ENCODE measurements at places on chromosomes 7 and 10.

- no peak for DNase-seq
Observed at GRCh38 chr10:86690231-86690630, 21.9 kb downstream of the LDB3 start.

GRCh38 chr7:158102897-158103296, 484.7 kb downstream of the PTPRN2 start:
- DNase-seq: no peak

- no peak for DNase-seq
Observed at GRCh38 chr7:135251496-135252391, 18.1 kb downstream of the STRA8 start.

GRCh38 chr7:114466917-114467316, 52.3 kb downstream of the FOXP2 start:
- no peak for DNase-seq

DNA sequence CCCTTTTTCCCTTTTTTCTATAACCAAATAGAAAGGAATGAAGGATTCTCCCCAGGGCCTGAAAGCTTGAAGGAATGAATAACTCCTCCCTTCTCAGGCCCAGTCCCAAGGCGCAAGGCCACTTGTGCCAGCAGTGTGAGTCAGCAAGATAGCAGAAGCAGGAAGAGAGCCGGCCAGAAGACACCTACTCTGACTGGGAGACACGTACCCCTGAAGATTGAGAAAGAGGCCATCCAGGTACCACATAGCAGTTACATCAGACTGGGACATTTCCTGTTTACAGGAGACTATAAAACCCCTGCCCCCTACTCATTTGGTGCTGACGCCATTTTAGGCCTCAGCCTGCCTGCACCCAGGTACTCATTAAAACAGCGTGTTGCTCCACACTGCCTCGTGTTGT, 65.5 kb downstream of the LRRC17 start:
- no peak for DNase-seq

GRCh38 chr10:16440396-16441133, 3.8 kb downstream of the PTER start:
- DNase-seq: no peak

GRCh38 chr7:143924851-143925250, 10.2 kb upstream of the OR2F2 start:
- no peak for DNase-seq

GRCh38 chr7:156560075-156560474, 80.5 kb upstream of the RNF32 start:
- DNase-seq: no peak

DNA sequence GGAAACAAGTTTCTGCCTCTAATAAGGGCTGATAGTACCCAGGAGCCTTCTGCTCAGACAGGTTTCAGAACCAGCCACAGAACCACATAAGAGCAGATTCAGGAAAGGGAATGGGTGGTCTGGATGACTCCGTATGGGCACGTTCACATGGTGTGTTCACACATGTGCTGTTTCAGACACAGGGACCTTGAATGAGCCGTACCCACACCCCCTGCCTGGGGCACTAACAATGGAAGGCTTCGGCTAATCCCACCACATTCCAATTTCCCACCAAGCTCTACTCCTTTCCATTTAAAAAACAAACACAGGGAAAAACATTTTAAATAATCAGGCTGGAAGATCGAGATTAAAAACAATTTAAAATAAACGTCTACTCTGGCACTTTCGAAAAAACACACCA, 217.3 kb downstream of the GRID1 start:
- no peak for DNase-seq

GRCh38 chr10:84237199-84238051, 3.9 kb downstream of the LRIT1 start:
- DNase-seq: no peak

GRCh38 chr7:51316262-51316665, 345 bp downstream of the COBL start:
- DNase-seq: no peak

- no peak for DNase-seq
Observed at GRCh38 chr7:46542076-46542475, 621.0 kb upstream of the IGFBP3 start.

DNA sequence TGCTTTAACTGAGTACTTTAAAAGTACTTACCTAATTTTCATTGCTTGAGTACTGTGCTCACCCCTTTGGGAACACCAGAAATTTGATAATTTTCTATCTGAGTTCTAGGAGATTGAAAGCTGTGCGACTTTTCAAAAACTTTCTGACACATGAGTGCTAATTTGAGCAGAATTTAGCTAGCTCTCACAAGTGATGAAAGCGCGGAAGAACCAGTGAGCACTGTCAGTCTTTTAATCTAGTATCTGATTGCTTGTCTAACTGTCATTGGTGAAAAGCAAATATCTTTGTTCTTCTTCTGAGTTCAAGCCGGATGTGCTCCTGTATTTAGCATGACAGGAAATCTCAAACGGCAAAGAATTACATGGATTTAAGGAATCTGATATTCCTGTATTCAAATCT, 899.4 kb downstream of the CNTNAP2 start:
- DNase-seq: no peak

DNA sequence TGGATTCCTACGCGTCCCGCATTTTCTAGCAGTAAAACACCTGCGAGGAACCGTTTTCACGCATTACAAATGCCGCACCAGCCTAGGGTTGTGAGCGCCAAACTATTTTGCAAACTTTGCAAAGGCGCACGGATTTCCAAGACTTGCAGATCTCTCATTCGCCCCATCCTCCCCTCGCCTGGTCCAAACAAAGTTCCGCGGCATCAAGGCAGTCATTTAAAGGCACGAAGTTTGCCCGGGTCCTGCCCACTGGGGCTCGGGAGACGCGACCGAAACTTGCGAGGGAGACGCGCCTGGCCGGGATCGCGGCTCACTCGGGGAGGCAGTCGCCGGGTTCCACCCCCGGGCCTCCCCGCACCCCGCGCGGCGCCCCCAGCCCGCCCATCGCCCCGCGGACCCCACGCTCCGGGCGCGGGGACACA, 613 bp downstream of the USP6NL start:
- DNase-seq: no peak

DNA sequence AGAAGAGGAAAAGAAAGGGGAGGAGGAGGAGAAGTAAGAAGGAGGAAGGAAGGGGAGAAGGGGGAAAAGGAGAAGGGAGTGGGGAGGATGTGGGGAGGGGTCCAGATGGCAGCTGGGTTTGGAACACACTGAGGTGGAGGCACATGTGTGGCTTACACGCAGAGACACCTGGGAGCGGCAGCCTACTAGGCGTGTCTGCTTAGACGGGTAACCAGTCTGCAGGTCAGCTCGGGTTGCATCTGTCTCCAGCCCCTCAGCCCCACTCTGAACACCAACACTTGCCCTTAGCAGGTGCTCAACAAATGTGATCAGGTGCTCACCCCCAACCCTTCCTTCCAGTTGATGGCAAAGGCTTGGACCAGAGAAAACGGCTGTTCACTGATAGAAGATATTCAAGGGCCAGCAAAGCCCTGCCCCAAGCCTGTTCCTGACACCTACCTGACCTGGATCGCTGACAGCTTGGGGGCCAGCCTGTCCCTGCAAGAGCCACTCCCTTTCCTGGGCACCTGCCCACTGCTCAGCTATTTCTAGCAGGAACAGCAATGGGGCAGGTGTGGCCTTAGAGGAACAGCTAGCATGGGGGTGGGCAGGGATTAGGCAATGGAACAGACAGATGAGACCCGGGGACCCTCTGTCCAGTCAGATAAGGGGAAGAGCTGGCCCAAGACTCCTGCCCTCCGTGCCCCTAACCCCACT, 70.5 kb downstream of the SH3PXD2A start:
- DNase-seq: no peak

- no peak for DNase-seq
Observed at GRCh38 chr10:11856678-11857077, 33.5 kb downstream of the PROSER2 start.

DNA sequence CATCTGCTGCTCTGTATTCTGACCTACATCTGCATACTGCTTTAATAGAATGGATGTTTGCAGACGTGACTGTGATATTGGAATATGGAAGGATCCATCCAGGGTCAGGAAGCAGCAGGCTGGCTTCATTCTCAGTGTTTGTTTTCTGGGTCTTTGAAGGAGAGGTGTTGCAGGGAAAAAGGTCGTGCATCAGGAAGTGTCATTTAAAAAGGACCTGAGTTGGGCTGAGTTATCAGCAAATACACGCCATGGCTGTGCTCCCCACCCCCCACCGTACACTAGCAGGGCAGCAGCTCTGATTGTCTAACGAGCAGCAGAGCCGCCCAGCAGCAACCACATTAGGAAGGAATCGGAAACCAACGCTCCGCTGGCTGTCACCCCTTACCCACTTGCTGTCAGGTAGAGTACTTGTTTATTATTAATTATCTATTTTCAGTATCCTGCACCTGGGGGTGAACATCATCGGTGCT, 63.1 kb upstream of the STEAP1B start:
- no peak for DNase-seq

DNA sequence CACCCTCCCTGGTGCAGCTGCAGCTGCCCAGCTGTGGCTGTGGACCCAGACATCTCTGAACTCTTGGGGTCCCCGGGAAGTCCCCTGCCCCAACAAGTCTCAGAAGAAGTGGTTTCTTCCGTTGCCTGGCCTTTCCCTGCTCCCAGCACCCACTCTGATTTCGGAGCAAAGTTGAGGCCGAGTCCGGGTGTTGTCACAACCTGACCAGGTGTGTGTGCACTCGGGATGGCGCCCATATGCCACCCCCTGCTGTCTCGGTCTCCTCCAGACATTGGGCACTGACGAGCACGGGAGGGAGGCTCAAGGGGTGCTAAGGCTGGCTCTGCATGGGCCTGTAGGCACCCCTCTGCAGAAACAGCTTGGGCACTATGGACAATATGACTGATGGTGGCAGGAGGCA, 1055.3 kb downstream of the REEP3 start:
- no peak for DNase-seq

GRCh38 chr7:41825927-41826480, 123.1 kb upstream of the INHBA start:
- no peak for DNase-seq

GRCh38 chr7:455110-455928, 64.3 kb downstream of the PDGFA start:
- DNase-seq: no peak

GRCh38 chr7:137753948-137754851, 92.6 kb downstream of the DGKI start:
- no peak for DNase-seq

GRCh38 chr7:38199154-38199553, 21.1 kb downstream of the STARD3NL start:
- no peak for DNase-seq

- no peak for DNase-seq
Observed at GRCh38 chr10:96610817-96611216, 24.0 kb upstream of the TM9SF3 start.

DNA sequence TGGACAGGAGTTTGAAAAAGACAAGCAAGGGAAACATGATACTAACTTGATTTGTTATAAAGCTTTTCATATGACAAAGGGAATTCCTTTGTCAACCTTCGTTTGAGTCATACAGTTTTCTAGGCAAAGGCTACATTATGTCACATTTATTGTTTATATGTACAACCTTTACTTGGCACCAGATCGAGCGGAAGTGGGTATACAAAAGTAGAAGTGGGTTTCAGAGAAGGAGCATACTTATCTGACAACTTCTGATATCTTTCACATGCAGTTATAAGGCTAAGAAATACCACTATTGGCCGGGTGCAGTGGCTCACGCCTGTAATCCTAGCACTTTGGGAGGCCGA, 11.0 kb downstream of the STMP1 start:
- DNase-seq: no peak

GRCh38 chr10:70441895-70442309, 421 bp upstream of the NODAL start:
- DNase-seq: no peak

DNA sequence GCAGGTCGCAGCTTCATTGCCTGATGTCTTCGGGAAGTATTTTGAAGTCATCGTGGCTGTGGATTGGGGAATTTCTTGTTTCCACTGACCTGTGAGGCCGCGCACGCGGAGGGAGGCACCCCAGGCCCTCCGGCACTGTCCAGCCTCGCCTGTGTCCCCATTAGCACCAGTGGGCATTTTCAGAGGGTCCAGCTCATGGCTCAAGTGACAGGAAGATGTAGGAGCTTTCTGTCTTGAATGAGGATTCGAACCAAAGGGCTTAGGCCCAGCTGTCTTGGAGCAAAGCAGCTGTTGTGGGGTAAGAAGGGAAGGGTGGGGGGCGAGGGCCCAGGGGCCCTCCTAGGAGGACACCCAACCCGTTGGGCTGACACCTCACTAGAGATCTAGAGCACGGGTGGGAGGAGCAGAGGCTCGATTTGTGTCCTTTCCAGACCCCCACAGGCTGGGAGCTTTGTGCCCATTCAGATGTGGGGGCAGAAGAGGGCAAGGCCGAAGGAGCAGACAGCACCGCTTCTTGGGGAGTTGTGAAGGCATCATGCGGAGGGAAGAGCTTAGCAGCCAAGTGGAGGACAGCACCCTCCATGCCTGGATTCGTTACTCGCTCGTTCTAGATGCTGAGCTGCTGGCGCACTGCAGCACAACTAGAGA, 914 bp downstream of the ZNF37A start:
- DNase-seq: no peak

DNA sequence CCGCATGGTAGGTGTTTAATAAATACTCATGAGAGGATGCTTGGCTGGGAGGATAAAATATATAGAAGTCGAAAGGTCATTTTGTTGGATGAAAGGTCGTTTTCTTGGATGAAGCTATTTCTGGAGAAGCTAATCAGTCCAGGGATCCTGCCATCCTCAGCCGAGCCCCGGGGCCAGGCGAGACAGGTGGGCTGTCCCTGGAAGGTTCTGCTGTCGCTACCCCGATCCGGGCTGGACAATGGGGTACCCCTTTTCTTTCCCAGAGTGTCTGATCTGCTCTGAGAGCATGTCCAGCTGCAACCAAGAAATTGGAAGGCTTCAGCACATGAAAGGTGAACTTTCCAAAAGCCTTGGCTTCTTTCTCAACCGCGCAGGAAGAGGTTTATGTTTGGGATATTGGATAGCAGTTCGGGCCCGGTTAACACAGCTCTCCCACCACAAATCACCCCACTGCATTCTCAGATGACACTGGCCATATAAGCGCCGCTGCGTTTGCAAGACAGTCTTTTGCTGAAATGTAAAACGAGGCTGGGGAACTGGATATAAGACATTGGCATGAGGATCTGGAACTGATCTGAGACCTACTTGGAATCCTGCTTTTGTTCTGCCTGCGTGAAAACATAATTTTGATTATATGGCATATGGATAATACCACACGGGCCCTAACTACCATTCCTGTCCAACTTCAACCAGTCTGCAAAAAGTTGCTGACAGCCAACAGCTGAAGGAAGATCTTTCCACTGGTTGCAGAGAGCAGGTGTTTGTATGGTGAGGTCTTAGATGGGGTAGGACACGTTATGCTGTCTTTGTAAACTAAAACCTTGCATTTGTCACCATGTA, 31.2 kb upstream of the MSRB2 start:
- DNase-seq: no peak

- no peak for DNase-seq
Observed at GRCh38 chr10:132540456-132540855, 2.9 kb downstream of the INPP5A start.

DNA sequence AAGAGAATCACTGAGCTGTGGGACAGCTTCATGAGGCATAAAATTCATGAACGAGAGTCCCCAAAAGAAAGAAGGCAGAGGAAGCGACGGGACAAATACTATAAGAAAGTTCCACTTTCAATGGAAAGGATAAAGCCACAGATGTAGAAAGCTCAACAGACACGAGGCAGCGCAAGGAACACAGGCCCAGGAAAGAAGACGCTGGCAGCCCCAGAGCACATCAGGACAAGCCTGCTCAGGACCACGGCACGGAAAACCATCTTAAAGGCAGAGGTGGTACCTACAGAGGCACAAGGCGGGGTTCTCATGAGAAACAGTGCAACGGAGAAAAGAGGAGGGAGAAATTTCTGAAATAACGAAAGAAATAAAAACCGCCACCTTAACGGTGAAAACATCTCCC, 273.4 kb downstream of the MAD1L1 start:
- DNase-seq: no peak

All from AG09309 (cell line).